ENCODE measurements at places on chromosomes 2 and 18.

DNA sequence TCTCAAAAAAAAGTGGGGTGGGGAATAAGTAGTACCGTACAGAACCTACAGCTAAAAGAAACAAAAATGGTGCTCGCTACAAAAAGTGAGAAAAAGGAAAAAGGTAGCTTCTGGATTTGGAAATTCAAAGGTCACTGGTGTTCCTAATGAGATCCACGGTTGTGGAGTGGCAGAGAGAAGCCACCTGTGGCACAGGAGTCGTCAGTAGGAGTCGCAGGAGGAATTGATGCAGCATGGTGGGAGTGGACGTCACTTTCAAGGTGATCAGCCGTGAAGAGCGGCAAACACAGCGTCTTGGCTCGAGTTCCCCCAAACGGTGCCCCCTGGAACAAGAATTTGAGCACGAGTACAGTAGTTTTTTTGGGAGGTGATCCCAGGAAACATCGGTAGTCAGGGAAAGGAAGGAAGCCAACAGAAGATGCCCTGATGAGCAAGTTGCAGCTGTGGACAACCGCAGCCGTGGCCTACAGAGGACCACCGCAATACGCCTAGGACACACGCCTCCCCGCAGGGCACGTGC, 1.4 kb upstream of the TTL start:
- no peak for DNase-seq

DNA sequence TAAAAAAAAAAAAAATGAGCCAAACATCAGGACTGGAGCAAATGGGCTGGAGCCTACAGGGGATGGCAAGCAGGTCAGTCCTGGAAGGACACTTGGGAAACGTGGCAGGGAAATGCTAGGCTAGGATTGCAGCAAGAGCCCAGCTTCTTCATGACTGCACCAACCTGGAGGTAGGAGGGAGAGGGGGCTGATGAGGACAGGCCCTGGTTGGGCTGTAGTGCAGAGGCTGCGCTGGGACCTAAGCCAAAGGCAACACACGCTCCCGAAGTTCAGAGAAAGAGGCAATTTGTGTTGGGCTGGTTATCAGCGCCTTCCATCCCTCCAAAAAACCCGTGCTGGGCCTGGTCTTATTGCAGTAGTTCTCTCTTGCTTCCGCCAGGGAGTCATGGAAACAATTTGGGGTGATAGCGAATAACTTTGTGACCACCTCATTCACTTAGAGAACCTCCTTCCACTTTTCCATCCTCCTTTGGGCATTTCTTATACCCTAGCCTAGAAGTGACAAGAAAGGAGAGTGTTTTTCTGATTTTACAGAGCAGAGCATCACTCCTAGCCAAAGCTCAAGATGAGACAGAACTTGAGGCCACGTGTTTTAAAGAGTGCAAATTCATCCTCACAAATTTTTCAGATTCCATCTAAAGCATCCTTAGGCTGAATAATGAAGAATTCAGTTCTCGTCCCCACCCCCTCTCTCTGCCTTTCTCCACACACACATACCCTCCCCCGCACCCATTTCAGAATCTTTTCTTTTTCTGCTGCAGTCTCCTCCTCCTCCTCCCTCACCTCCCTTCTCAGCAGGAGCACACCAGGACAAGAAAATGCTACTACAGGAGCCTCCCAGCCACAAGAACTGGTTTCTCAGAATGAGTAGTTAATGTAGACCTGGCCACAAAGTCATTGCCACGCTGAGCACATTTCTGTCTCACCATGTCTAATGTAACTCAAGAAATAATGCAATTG, 82.5 kb upstream of the STPG4 start:
- no peak for DNase-seq

DNA sequence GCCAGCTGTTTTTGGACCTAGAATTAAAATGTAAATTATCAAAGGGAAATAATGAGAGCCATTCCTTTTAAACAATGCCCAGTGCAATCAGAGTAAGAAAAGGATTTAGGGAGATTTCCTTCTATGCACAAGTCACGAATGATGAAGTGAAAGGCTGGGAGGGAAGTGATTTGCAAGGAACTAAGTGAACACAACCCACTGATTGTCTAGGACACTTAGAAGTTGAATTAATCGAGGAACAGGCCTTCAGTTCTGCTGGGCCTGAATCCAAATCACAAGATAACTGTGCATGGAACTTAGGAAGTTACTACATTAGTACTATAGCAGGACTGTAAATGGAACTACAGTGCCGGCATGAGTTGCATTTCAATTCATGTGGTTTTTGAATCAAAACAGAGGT, 17.7 kb downstream of the MAP2 start:
- no peak for DNase-seq

DNA sequence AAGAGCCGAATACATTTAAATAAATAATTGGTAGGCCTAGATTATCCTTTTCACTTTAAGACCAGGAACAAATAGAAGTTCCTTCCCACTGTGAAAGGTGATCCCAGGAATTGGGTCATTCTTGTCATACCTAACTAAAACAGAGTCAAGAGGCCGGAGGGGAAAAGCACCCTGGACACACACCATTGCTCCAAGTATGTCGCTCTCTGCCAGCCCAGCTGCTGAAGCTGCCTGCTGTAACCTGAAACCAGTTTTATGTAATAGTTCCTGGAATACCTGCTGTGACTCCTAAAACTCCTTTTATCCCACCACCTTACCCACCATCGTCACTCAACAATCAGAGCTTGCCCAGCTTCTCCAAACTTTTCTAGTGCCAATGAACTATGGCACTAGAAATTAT, 217.1 kb downstream of the PTPRM start:
- DNase-seq, result no peak

GRCh38 chr2:26529406-26530239, 51.7 kb upstream of the OTOF start:
- DNase-seq, result no peak

DNA sequence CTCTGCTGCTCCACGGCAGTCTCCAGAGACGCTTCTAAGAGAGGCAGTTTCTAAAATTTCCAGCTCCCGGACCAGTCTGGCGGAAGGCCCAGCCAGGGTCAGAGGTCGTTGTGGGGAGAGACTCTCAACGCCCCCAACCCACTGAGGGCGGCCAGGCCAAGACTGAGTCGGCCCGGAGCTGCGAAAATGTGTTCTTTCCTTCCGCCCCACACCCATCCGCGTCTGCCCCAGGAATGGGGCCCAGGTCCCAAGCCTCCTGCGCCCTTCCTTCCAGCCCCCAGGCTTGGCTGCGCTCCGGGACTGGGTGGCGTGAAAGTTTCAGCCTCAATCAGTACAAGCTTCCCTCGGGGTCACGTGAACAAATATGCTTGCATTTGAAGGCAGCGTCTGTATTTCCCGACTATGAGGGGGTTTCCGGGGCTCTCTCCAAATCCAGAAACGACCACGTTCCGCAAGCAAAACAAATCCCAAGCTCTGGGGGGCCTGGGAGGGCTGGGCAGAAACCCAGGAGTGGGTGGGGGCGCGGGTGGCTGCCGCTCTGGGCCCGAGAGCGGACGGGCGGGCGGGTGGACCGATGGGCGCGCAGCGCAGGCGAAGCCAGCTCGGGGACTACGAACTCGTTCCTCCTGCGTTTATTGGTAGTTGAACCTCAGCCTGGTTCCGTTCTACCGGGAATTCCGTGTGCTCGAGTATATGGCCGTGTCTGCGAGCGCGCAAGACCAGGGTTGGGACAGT, 3.3 kb downstream of the HOXD3 start:
- DNase-seq, result no peak

DNA sequence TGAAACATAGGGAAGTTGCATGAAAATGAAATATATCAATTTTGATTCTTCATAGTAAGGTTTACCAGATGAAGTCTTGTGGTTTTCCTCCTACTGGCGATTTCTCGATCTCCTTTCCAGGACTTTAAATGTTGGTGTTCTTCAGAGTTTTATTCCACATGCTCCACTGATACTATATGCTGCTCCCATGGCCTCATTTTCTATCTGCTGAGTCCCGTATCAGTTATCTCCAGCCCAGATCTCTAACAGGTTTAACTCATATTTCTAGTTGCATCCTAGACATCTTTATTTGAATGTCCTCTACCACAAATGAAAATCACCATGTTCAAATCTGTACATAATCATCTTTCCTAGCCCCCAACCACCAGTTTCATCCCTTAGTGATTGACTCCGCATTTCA, 71.8 kb downstream of the COX7A2L start:
- no peak for DNase-seq

- DNase-seq, result no peak
These were observed 405.5 kb downstream of the MEIS1 start for GRCh38 chr2:66840321-66841002.

DNA sequence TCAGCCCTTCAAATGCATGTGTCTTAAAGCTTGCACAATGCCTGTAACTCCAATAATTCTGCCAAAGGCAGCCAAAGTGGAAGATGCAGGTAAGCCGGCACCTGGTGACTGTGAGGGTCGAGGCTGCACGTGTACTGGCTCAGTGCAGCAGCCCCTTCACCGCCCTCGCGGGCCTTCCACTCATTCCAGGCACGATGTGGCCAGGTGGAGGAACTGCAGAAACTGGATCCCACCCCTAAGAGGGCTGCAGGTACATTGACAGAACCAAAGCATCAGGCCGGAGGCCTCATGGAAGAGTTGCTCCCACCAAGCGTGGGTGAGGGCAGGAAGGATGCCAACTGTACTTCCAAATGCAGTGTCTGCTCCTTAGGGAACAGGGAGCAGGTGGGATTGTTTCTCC, 253.4 kb downstream of the HDAC4 start:
- no peak for DNase-seq

- no peak for DNase-seq
These were observed 39.0 kb upstream of the STRN start for GRCh38 chr2:37005118-37005868.

DNA sequence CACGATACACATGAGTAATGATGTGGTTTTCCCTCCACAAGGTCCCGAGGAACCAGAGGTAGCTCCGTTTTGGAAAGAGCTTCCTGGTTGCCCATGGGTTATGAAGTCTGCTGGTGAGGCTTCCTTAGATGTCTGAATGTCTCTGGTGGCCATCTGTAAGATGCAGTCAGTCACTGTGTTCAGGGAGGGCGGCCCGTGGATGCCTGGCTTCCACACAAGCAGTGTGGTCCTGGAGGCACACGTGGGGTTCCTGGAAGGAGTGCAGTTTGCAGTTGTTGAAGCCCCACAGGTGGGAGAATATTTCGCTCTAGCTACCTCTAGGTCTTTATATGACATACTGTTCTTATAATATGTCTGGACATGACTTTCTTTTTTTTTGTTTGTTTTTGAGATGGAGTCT, 209.0 kb downstream of the FAM210A start:
- no peak for DNase-seq

GRCh38 chr18:58405107-58405898, 223.6 kb downstream of the ALPK2 start:
- DNase-seq, result no peak

DNA sequence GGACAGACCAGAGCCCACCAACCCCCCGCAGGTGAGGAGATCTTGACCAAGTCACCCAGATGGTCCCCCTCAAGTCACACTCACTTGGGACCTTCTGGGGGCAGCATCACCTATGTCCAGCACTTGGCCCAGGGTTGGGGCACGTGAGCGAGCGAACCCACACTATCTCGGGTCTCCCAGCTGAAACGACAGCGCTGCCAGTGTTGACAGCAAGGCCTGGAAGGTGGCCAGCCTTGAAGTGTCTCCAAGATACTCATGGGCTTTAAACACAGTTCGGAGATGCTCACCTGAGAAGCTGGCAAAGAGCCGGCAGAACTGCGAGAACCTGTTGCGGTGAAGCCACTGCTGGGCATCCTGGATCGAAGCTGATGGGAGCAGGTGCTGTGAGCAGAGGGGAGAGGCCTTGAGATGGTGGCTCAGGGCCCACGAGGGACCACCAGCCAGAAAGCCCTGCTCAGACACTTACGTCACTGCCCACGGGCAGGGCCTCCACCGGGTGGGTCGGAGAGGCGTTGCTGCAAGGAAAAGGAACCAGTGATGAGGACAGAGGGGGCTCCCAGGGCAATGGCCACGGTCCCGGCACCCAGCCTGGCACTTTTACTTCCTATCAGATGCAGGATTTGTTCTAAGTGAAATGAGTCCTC, 47.5 kb downstream of the TFCP2L1 start:
- no peak for DNase-seq

GRCh38 chr2:31568585-31569201, 12.0 kb downstream of the SRD5A2 start:
- DNase-seq, result no peak

DNA sequence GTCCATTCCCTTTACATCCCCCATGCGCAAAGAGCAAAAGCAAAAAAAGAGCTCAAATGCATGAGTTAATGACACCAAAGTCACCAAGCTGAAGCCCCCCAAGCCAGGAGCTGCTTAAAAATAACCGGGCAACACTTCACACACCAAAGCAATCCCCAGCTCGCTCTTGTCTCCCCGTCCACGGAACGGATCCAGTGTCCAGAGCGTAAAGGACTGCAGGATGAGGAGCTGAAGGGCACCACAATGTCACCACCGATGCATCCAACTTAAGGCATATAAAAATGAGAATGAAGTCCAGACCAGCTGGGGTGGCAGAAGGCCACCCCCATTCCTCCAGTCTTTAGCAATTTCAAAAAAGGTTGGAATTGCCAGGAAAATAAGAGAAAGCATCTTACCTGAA, 8.7 kb downstream of the SMAD7 start:
- no peak for DNase-seq

DNA sequence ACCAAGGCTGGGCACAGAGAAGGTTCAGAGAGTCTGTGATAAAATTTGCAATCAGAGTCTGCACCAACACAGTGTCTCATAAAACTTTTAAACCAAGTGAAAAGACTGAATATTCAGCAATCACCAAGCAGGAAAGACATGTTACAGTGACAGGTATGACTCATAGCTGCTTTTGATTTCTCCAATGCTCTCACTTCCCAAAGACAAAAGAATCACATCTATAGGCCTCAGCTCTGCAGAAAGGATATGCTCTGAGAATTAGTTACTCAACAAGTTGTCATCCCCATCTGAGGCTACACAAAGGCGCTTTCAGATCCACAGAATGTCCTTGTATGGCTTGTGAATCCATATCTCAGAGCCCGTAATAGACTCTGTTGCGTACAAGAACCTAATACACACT, 92.5 kb downstream of the KCNF1 start:
- no peak for DNase-seq

- DNase-seq, result no peak
These were observed 47.1 kb upstream of the XIRP2 start for GRCh38 chr2:166841152-166841551.

- DNase-seq, result no peak
These were observed 54.9 kb downstream of the FAM178B start for GRCh38 chr2:96931466-96931865.

DNA sequence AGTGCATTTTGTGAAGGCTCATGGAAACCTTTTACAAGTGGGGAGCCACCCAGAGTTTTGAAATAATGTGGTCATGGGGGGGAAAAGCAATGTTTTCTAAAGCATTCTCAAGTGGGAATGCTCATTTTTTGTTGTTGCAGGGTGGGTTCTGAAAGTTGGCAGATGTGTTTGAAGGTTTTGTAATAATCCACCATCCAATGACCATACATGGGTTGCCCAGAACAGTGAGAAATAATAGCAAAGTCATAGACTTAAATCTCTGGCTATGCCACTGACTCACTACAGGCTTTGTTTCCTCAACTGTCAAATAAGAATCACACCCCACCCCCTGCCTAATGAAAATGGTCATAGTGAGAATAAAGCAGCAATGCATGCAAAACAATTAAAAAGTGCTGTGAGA, 2.9 kb downstream of the DSG3 start:
- DNase-seq, result no peak

- no peak for DNase-seq
These were observed 1265.7 kb upstream of the CHAC2 start for GRCh38 chr2:52501715-52502475.

- DNase-seq, result no peak
These were observed 27.0 kb upstream of the INO80D start for GRCh38 chr2:206112846-206113547.

GRCh38 chr2:85599468-85600234, 2.8 kb downstream of the TMEM150A start:
- no peak for DNase-seq

GRCh38 chr2:111171337-111171930, 50.7 kb downstream of the BCL2L11 start:
- DNase-seq, result no peak
